ENCODE measurements at places on chromosomes 7 and 10.
A peak's percentile ranks its signal among the peaks of the same experiment; 100 is the strongest.

- DNase-seq, result no peak
Observed at GRCh38 chr10:81866753-81867152, 8.2 kb upstream of the NRG3 start.

- DNase-seq, result no peak
Observed at GRCh38 chr7:82390936-82391335, 52.6 kb downstream of the CACNA2D1 start.

GRCh38 chr7:55308186-55308929, 56.8 kb upstream of the LANCL2 start:
- DNase-seq, result no peak

- no peak for DNase-seq
Observed at GRCh38 chr7:2289111-2289586, 25.1 kb downstream of the SNX8 start.

DNA sequence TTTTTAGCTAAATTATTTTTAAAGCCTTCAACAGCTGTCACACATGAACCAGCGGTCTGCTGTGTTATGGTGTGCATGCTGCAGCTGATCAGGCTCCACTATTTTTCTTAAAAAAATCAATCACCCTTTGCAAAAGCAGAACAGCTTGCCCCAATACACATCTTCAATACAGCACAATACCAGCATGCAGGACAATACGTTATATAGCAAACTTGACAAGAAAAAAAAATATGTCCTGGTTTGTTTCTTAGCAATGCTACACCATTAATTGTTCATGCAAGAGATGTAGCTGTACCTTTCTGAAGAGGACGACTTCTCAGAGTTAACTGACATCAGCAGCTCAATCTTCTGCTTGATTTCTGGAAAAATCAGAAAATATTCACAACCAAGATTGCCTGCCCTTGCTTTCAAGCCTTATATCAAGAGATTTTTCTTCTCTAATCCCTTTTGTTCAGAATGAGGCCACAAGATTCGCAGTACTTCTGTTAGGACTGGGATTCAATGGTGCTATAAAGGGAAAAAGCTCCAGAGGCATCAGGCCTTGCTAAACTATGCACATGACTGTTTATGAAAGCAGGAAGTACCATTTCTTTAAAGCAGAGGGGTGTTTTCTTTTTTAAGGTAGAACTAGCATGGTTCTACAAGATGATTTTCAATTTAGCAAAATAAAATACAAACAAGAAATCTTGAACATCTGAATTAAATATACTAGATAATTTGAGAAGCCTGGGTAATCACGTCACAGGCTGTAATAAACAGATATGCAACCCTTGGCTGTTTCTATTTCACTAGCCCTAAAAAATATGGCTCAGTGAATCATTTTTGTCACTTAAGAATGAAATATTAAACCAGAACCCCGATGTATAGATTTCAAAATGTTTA, 120.0 kb downstream of the SRPK2 start:
- DNase-seq, result no peak

GRCh38 chr7:147829016-147829415, 761.5 kb upstream of the C7orf33 start:
- no peak for DNase-seq

- DNase-seq, result no peak
Observed at GRCh38 chr7:116230191-116231005, 20.1 kb downstream of the TES start.

DNA sequence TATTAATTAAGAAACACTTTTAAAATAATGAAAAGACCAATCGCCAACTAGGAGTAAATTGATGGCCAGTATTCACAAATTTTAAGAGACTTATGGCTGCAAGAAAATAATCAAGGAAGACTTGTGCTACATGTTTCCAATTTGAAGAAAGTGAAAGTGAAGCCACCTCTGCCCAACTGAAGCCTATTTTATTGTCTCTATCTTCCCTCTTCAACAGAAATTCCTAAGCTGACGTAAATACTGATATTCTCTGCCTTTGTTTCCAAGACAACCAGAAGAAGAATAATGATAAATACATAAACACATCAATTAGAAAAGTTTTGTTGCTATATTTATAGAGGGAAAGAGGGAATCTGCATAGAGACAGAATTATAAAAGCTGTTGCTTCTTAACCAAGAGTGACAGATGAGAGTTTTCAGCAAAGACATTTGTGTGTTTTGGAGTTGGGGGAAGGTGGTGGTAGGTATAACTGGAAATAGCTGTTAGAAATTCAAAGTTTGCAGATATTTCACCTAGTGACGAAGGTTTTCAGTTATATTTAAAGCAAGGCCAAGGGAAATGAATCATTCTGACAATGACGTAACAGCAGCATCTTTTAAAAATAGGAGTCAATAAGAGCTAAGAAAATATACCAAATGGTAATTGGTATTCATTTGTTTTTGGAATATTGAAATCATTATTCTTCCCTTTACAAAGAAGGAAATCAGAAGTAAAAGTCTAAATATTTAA, 576.6 kb upstream of the SORCS1 start:
- no peak for DNase-seq

- no peak for DNase-seq
Observed at GRCh38 chr7:18345641-18346234, 149.8 kb upstream of the HDAC9 start.

DNA sequence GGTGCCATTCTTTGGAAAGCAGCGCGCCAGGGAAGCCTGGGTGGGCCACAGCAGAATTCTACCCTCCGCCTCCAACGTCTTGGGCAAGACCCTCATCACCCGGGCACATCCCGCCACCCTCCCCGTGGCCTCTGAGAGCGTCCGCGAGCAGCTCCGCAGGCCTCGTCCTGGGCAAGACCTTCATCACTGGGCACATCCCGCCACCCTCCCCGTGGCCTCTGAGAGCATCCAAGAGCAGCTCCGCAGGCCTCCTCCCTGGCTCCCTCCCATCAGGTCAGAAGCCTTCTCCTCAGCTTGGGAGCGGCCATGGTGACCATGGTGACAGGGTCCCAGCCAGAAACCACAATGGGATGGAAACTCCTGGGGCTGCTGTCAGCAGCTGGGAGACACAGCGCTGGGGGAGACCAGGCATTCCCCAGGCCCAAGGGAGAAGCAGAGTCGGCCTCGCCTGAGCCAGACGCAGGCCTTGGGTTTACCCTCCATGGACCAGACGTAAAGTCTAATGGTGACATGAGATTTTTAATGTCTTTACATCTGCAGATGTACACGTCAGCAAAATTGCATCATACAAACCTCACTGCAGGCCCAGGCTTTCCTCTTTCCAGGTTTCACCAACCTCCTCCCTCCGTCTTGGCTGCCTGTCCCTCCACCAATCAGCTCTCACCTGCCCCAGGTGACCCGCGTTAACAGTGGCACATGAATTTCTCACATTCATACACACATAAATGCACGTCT, 55.1 kb upstream of the PPP2R2D start:
- no peak for DNase-seq

DNA sequence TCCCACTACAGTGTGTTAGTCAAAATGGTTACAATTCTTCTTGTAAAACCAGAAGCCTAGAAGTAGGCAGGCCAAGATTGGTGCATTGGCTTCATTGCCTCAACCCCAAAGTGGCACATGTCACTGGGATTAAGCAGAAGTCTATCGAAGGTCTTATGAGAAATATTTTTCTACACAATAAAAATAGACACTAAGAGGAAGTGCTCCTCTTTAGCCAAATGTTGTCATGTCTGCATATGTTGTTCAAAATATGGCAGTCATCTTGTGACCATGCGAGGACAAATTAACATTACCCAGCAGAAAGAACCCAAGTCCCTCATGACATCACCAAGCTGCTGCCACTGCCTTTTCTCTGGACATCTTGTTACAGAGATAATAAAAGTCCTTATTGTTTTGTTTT, 6.3 kb upstream of the NSMCE4A start:
- no peak for DNase-seq

- DNase-seq, result no peak
Observed at GRCh38 chr10:127278001-127278400, 81.6 kb upstream of the INSYN2A start.

GRCh38 chr7:155795401-155795800, 16.9 kb downstream of the SHH start:
- no peak for DNase-seq

- no peak for DNase-seq
Observed at GRCh38 chr7:153567426-153567825, 484.8 kb upstream of the DPP6 start.

- no peak for DNase-seq
Observed at GRCh38 chr7:120864141-120864900, 6.4 kb upstream of the TSPAN12 start.

DNA sequence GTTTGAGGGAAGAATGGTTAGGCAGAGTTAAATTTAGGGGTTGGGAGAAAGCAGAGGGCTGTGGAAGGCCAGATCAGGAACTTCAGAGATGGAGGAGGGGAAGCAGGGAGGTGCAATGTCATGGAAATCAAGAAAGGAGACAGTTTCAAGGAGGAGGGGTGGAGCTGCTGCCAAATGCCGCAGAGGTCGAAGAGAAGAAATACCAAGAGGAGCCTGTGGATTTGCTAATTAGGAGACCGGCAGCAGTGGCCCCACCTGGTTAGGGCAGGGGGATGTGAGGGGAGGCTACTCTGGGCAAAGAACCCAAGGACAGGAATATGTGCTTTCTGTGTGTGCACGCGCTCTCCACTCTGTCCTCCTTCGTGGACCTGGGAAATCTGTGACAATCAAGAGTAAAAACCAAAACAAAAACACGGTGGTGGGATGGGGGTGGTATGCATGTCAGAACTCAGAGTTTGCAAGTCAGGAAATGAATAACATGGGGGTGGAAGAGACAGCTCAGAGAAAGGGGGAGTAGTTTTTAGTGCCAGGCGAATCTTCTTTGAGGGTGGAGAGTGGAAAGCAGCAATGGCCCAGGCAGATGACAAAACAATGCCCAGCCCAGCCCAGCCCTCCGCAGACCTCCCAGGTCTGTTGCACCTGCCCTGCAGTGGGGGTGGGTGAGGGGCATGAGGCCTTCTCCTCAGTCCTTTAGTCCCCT, 102.9 kb upstream of the PAX2 start:
- no peak for DNase-seq

GRCh38 chr7:91636728-91637127, 243.8 kb downstream of the MTERF1 start:
- no peak for DNase-seq

GRCh38 chr10:86299562-86299961, 67.0 kb downstream of the GRID1 start:
- no peak for DNase-seq

DNA sequence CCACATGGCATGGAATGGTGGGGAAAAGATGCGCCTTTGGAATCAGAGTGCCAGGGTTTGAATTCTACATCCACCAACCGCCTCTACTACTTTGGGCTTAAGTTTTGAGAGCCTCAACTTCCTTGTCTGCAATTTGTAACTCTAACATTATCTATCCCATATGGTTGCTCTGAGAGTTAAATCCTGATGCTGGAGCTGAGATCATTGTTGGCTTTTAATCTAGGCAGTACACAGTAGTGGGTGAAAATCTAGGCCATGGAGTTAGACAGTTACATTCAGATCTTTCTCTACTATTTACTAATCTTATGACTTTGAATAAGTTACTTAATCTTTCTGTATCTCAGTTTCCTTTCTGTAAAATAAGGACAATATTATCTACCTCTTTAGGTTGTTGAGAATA, 149.7 kb upstream of the AOAH start:
- DNase-seq, result no peak

DNA sequence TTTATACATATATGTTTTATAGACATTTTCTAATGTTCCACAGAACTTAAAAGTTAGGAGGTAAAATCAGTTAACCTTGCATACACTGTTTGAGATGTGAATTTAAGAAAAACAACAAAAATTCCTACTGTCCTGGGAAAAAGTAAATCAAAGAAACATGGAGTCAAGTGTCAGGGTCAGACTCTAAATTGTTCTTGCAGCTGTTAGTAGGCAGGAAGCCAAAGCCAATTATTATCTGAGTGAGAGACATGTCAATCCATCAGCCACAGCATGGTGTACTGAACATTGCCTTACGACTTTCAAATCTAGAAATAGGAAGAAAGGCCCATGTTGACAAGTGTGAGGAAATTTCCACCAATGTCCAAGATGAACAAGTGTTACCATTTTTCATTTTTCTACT, 461.2 kb upstream of the MBL2 start:
- DNase-seq, result no peak

- peak; percentile 77 for DNase-seq
Observed at GRCh38 chr7:113118074-113118959, at the start of gene SMIM30. Gene SMIM30 (minus strand): TSS chr7:113118554. CDS start chr7:113117578, 976 bp downstream.

- DNase-seq, result no peak
Observed at GRCh38 chr7:1460821-1461645, 1.8 kb upstream of the MICALL2 start.

GRCh38 chr10:113732160-113732881, 19.2 kb upstream of the PLEKHS1 start:
- DNase-seq, result no peak

- no peak for DNase-seq
Observed at GRCh38 chr7:33903791-33904680, 1.3 kb upstream of the BMPER start.

- no peak for DNase-seq
Observed at GRCh38 chr10:63320683-63321082, 145.1 kb downstream of the JMJD1C start.

GRCh38 chr10:77290528-77291155, 347.0 kb downstream of the KCNMA1 start:
- no peak for DNase-seq

GRCh38 chr10:25531457-25532061, 356.8 kb downstream of the GPR158 start:
- DNase-seq, result no peak

DNA sequence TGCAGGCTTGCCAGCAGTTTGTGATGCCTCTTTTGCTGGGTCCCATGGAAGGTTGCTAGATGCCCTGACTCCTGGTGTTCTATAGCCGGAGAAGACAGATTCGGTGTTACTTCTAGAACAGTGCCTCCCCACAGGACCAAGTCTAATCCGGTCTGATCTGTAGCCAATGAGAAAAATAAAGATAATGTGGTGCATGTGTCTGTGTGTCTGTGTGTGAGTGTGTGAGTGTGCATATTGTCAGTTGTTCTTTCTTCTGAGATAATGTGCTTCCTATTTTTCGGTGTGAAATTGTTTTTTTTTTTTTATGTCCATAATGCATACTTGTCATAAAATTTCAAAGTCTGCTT, 29.7 kb upstream of the ZNRF2 start:
- no peak for DNase-seq

DNA sequence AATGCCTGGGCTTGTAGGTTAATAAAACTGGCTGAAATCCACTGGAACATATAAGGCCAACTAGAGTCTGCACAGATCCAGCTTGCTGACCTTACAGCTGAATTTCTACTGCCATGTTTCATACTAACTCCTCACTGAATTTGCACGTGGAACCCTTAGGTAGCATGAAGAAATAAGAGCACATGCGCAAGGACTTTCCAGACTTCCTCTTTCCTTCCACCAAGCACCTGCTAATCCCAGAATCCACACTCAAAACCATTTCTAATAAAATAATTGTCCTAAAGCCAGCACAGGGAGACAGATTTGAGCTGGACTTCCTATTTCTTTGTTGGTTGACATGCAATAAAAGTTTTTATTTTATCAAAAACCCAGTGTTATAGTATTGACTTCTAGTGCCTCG, 46.8 kb downstream of the NPVF start:
- DNase-seq, result no peak
